ENCODE measurements at places on chromosomes 16 and 17.

GRCh38 chr16:85936816-85937215 lies 37.9 kb downstream of the IRF8 start:
- DNase-seq: no peak

- DNase-seq: no peak
These were observed 31.4 kb downstream of the LIG3 start for GRCh38 chr17:35011671-35012216.

- DNase-seq: no peak
These were observed 7.4 kb downstream of the ZNF689 start for GRCh38 chr16:30602616-30603277.

DNA sequence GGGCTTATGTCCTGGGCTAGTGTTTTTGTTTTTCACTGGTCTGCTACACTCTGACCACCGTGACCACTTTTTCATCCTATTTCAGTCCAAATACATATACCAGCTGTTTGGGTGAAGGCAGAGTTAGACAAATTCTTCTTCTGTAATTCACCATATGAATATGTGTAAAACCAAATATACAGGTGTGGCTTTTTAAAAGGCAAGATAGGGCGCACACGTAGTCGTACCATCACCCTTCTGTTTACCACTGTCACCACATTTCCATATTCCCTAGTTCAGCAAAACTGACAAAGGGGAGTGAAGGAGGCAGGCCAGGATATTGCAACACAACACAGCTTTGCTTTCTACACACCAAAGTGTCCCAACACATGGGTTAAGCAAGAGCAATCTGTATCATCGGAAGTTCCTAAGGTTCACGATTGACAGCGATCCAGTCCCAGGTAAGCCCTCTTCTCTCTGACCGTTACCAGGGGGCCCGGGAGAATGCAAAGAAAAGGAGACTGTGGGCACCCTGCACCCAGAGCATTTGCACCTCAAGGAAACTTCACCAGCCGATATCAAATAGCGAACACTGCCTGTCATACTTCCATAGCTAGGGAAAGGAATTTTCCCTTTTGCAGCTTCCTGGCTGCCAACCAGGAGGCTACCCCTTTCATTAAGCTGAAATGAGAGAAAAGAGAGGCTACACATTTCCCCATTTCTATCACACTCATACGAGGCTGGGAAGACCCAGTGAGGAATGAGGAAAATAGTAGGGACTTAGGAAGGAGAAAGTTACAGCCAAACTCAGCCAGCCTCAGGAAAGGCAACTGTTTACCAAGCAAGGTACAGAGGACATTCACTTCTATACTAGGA lies 23.1 kb downstream of the CREBBP start:
- DNase-seq: peak; percentile 40

DNA sequence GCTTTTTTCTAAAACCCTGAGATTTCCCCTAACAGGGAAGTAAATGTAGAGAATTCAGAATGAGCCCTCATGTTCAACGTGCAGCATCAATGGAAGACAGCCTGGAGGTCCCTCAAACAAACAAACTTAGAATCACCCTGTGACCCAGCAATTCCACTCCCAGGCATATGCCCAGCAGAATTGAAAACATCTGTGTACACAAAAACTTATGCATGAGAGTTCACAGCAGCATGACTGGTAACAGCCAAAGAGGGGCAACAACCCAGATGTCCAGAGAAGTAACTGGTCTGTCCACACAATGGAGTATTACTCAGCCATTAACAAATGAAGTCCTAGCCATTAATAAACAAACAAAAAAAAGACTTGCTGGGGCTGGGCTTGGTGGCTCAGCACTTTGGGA lies 252.7 kb downstream of the PARN start:
- DNase-seq: no peak

- DNase-seq: no peak
These were observed 1.2 kb upstream of the FAM222B start for GRCh38 chr17:28843816-28844148.

GRCh38 chr16:72665701-72666100 lies 382.2 kb downstream of the ZFHX3 start:
- DNase-seq: no peak

GRCh38 chr16:30581457-30581856 lies 4.0 kb downstream of the ZNF785 start:
- no peak for DNase-seq

- DNase-seq: peak; percentile 97
These were observed 39.3 kb downstream of the CYB561 start for GRCh38 chr17:63406689-63407330.

DNA sequence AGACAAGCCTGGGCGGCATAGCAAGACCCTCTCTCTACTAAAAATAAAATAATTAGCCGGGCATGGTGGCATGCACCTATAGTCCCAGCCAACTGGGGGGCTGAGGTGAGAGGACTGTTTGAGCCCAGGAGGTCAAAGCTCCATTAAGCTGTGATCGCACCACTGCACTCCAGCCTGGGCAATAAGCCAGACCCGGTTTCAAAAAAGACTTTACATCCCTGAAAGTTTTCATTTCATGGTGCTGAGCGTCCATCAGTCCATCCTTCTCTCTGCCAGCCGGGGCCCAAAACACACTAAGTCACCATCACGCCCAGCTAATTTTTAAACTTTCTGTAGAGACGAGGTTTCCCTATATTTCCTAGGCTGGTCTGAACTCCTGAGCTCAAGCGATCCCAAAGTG lies 10.6 kb downstream of the RAB40B start:
- no peak for DNase-seq

DNA sequence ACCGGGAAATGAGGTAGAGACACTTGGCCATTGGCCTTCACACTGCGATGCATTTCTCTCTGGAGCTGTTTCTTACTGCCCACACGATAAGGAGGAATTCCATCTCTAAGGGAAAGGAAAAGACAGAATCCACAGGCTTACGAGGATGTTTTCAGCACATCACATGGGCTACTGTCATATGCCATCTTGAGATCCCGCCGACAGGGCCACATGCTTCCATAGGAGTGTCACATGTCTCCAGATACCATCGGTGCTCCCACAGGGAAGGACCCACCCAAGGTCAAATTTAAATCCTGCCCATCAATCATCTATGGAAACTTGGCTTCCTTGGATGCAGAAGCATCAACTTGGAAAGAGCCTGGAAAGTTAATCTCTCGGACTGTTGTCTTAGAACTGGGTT lies 20.0 kb downstream of the AXIN2 start:
- no peak for DNase-seq

- no peak for DNase-seq
These were observed 18.9 kb upstream of the HOXB9 start for GRCh38 chr17:48644910-48645557.

DNA sequence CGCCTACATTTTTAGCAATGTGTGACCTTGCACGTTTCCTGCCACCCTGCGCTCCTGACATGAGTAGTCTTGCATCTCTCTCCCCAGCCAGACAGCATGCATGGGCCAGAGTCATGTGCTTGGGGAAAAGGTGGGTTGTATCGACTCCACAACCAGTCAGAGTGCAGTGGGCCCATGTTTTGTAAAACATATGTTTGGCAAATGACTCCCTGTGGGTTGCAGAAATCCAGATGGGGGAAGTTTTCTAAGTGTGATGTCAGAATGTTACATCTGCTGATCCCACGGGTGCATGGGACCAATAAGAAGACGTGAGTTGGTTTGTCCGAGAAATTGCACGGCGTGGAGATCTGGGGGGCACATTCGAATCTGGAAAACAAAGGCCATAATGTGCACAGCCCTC lies 147.1 kb downstream of the FOXL1 start:
- DNase-seq: no peak

DNA sequence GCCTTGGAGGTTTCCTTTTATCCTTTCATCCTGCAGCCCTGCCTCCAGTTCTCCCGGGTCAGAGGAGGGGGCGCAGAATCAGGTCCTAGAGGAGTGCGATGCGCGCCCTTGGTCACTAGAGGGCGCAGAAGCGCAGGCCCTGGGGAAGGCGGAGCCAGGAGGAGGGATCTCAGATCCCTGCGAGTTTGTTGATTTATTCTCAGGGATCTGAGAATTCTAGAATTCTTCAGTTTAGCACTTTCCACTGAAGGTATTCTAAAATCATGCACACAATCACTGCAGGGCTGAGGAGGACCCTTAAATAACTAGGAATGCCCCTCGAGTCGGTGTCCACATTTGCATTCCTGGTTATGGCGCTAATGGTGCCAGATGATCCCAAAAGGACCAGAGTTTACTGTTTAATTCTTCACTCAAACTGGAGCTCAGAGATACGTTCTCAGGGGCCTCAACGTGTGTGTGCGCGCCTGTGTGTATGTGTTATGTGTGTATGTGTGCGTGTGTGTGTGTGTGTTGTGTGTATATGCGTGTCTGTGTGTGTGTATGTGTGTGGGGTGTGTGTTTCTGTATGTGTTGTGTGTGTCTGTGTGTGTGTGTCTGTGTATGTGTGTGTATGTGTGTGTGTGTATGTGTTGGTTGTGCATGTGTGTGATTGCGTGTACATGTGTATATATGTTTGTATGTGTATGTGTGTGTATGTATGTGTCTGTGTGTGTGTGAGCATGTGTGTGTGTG lies 6.9 kb upstream of the ELAC2 start:
- DNase-seq: peak; percentile 12

- peak; percentile 95 for DNase-seq
These were observed 40.3 kb downstream of the CBFA2T3 start for GRCh38 chr16:88936556-88937205.

DNA sequence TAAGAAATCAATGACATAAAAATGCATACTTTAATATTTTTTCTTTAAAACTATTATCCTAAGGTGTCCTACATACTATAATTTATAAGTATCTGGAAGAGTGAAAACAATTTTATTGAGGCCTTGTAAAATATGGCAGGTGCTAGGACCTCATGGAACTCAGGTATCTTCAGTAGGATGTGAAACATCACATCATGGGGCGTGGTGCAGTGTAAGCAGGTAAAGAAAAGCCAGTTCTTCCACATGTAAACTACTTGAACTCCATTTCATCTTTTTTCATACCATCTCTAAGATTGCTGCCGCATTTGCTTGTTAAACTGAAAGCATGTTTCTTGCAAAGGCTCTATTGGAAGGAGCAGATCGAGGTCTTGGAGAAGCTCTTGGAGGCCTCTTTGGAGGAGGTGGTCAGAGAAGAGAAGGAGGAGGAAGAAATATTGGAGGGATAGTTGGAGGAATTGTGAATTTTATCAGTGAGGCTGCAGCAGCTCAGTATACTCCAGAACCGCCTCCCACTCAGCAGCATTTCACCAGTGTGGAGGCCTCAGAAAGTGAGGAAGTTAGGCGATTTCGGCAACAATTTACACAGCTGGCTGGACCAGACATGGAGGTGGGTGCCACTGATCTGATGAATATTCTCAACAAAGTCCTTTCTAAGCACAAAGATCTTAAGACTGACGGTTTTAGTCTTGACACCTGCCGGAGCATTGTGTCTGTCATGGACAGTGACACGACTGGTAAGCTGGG lies at the start of gene CAPNS2:
CAPNS2 (plus strand) TSS at position 253 of the 744 bp plus-strand sequence; CDS start at position 326, 73 bp downstream.
- no peak for DNase-seq

DNA sequence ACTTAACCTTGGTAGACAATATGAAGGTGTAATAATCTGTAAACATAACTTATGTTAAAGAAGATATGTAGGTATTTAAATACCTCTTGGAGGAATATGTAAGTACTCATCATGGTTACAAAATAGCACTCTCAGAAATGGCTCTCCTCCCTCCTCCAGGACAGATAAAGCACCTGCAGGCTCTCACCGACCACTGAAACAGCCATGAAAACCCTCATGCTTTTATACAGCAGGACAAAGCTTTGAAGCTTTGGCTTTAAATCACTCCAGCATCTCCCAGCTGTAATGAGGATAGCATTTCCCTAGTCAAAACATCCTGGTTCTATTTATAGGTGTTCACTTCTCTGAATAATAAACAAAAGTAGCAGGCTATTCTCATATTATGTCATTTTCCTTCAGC lies 69.1 kb upstream of the PMFBP1 start:
- no peak for DNase-seq

GRCh38 chr16:11319529-11320146 lies 25.6 kb upstream of the RMI2 start:
- DNase-seq: no peak
